ENCODE measurements at places on chromosomes 1 and 21.
A peak's percentile ranks its signal among the peaks of the same experiment; 100 is the strongest.

GRCh38 chr1:240706150-240706935 lies 94.4 kb upstream of the GREM2 start:
- DNase-seq: no peak

DNA sequence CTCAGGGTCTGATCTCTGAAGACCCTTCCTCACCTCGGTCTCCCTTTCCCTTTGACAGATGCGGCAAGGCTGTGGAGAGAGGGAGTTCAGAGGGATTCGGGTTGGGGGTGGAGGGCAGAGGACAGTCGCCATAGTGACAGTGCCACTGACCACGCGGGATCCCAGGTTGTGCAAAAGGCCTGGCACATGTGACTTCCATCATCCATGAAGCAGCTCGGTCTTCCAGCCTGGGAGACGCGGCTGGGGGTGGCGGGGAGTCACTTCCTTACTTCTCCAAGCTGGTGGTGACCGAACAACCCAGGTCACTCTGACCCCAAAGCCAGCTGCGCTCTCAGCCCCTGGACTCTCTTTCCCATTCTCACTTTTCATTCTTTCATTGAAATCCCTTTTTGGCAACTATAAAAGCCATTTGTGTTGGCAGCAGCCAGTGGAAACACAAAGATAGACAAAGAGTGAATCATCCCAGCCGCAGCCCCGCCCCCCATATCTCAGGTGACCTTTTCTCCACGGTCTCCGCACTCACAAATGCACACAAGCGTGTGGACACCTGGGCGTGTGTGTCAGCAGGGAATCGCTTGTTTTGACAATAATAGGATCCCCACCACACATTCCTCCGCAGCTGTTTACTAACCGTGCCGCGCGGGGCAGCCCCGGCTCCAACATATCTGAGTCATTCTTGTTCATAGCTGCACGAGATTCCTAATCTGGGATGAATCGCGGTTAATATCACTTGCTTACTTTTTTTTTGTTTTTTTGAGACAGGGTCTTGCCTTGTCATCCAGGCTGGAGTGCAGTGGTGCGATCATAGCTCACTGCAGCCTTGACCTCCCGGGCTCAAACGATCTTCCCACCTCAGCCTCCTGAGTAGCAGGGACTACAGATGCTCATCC lies 68.3 kb downstream of the DHRS3 start:
- DNase-seq: peak; percentile 73

GRCh38 chr1:167510881-167511280 lies 7.4 kb downstream of the CD247 start:
- DNase-seq: no peak

- DNase-seq: no peak
Observed at GRCh38 chr1:22788254-22788661, 77.6 kb downstream of the EPHB2 start.

- DNase-seq: no peak
Observed at GRCh38 chr1:117433943-117434342, 66.7 kb downstream of the MAN1A2 start.

GRCh38 chr1:56374026-56374974 lies 205.1 kb downstream of the PLPP3 start:
- DNase-seq: no peak

DNA sequence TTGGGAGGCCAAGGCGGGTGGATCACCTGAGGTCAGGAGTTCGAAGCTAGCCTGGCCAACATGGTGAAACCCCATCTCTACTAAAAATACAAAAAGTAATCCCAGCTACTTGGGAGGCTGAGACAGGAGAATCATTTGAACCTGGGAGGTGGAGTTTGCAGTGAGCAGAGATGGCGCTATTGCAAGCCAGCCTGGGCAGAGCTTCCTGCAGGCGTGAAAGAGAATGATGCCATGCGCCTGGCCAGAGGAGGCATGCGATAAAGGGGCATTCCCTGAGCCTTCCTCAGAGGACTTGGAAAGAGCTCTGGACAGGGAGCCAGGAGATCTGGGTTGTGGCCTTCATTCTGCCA lies 3.2 kb downstream of the E2F2 start:
- DNase-seq: no peak

DNA sequence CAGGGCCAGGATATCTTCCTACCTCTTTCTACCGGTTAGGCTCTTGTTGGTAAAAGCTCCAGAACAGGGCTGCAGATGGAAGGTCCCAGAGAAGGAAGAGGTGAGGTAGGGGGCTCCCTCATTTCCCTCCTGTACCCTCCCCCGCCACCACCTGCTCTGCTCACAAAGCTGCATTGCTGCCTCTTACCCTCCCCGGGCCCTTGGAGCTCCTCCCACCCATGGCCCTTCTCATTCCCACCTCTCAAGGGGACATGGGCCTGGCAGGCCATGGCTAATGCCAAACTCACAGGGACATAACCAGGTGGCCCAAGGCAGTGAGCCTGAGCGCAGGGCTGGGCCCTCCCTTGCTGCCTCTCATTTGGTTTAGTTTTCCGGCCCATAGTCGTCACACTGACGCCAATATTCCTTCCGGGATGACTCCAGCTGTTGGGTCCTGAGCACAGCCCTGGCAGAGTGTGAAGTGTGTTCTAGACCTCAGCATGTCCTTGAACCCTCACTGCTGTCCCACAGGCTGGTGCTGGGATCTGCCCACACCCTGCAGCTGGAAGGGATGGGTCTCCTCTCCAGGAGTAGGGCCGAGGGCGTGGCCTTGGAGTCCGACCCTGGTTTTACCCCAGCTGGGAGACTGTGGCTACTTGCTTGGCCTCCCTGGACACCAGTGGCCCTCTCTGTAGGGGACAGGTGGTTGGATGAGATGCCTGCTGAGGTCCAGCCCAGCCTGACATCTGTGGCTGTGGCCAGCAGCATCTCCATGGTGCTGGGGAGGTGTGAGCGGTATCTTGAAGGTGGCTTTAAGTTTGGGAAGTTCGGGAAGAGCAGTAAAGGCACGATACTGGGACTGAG lies 104.6 kb downstream of the ARHGEF10L start:
- no peak for DNase-seq

DNA sequence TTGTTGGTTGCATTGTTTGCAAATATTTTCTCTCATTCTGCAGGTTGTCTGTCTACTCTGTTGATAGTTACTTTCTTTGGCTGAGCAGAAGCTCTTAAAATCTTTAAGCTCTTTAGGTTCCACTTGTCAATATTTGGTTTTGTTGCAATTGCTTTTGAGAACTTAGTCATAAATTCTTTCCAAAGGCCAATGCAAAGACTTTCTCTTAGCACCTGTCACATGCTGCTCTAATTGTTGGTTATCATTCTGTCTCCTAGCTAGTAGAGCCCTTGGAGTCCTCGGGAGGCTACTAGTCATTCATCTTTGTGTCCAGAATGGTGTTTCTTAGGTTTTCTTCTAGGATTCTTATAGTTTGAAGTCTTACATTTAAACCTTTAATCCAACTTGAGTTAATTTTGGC lies 312.7 kb upstream of the PROX1 start:
- no peak for DNase-seq

GRCh38 chr1:178768423-178768822 lies 43.4 kb downstream of the RALGPS2 start:
- DNase-seq: no peak

- no peak for DNase-seq
Observed at GRCh38 chr1:2101946-2102345, 51.7 kb downstream of the PRKCZ start.

DNA sequence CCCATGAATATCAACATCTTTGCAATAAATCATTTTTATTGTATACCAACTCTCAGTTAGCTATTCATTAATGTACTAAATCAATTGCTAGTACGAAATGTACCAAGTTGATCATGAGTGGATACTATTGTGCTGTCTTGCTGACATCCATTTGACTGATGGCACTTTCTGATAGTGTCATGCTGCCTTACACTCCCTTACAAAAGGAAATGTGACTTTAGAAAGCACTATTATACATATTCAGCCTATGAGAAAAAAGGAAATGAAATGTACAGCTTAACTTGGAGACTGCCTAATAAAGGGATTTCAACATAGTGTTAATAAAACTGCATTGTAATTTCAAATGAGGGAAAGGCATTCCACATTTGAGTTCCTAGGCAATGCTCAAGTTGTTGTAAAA lies 52.2 kb downstream of the PLA2G4A start:
- DNase-seq: no peak

GRCh38 chr1:192747301-192747700 lies 61.5 kb upstream of the RGS2 start:
- no peak for DNase-seq

DNA sequence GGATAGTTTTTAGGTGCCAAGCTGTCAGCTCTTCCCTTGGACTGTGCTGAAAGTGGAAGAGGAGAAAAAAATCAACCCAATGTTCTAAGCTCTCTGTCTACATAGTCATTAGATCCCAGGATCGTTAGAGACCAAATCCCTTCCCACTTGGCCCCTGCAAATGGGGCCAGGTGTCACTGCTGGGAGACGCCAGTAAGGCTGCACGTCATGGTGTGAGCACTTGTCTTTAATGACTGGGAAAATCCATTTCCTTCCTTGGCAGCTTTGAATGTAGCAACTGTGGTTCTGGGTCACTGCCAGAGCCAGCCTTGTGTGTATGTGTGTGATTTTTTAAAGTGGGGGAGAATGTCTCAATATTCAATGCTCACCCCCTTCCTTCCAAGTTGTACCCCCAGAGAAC lies 59.9 kb downstream of the MAN1C1 start:
- DNase-seq: no peak

DNA sequence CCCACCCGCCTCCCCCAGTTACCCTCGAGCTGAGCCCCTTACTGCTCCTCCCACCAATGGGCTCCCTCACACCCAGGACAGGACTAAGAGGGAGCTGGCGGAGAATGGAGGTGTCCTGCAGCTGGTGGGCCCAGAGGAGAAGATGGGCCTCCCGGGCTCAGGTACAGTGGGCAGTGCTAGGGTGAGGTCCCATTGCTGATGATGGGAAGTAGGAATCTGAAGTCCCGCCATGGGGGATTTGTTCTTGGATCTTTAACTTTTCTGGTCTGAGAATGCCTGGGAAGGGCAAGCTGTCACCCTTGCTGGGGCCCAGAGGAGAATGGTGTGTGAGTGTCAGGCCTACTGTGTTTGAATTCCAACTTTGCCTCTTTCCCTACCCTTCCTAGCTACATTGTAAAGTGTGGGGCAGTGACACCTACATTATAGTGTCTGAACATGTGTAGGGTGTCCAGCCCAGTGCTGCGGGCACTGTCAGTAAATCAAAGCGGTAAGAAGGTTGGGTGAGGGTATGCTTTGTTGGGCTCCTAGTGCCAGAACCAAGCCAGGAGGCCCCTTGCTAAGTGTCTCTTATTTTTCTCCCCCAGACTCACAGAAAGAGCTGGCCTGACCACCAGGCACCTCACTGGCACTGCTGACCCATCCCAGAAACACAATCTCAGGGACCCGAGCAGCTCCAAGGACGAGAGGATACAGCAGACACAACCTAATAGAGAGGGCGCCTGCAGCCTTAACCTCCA lies 44.7 kb downstream of the YARS1 start:
- no peak for DNase-seq

GRCh38 chr1:98176936-98177335 lies 256.1 kb upstream of the DPYD start:
- DNase-seq: no peak

DNA sequence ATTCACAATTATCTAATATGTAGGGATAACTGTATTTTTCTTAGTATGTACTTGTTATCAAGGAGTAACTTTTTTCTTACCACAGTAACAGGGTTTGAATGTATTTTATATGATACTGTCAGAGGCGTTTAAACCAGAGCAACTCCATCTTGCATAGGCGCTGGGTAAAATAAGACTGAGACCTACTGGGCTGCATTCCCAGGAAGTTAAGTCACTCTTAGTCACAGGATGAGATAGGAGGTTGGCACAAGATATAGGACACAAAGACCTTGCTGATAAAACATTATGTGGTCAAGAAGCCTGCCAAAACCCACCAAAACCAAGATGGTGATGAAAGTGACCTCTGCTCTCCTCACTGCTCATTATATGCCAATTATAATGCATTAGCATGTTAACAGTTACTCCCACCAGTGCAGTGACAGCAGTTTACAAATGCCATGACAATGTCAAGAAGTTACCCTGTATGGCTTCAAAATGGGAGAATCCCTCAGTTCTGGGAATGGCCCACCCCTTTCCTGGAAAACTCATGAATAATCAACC lies 64.8 kb downstream of the RPE65 start:
- no peak for DNase-seq

- no peak for DNase-seq
Observed at GRCh38 chr1:82578086-82578726, 777.5 kb downstream of the ADGRL2 start.

DNA sequence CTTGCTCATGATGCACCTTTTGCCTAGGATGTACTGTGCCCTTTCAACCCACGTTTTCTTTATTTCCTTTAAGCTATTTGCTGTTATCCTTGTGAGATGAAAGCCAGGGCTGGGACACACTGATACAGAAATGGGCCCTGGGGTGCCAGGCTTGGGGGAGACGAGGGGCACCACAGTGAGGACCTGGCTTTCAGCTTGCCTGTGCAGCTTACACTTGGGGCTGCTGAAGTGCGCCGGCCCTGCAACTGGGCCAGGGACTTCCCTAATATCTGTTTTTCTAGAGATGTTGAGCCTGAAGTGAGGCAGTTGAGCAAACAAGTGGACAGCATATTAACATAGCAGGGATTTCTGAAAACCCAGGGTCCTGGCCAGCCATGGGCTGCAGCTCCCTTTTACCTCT lies 42.5 kb upstream of the SLC19A1 start:
- no peak for DNase-seq

DNA sequence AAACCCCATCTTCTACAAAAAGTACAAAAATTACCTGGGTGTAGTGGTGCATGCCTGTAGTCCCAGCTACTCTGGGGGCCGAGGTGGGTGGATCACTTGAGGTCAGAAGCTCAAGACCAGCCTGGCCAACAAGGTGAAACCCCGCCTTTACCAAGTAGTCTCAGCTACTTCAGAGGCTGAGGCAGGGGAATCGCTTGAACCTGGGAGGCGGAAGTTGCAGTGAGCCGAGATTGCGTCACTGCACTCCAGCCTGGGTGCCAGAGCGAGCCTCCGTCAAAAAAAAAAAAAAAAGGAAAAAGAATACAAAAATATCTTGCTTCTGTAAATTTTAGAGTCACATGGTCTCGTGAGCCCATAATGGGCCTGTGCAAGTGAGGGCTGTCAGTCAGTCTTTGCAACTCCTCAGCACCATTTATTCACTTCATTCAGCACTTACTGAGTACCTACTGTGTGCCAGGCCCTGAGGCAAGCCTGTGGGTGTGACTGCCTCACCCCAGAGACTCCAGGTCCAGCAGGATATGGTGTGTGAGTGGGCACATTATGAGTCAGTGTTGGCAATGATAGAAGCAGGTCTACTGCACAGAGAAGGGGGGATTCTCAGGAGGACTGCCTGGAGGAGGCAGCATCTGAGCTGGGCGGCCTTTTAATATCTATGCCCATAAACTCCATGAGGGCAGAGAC lies 46.8 kb upstream of the TARDBP start:
- DNase-seq: no peak

DNA sequence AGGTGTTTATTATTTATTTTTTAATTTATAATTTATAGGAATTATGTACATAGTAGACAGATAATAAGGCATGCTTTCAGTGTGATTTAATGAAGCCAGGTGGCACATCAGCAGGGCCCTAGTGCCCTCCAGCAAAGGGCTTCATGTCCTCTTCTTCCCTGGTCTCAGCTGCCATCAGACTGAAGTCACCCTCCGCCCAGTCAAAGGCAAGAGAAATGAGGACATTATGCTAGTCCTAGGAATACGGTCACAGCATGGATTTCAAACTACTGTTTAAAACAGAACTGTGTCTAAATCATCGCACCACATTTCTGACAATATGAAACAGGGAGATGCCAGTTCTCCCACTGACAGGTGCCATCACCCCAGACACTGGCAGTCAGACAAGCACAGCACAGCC lies 168.1 kb downstream of the SEC16B start:
- no peak for DNase-seq

- DNase-seq: no peak
Observed at GRCh38 chr1:89734442-89734841, 86.4 kb upstream of the LRRC8D start.
